Activated CD4-positive, alpha-beta T cell treated with anti-CD3 and anti-CD28 coated beads, Interleukin-2, amount 10 ng/mL, durations not matched to agents 7 days and 5 days (primary cell): ENCODE measurements at places on chromosomes 6 and 20.

DNA sequence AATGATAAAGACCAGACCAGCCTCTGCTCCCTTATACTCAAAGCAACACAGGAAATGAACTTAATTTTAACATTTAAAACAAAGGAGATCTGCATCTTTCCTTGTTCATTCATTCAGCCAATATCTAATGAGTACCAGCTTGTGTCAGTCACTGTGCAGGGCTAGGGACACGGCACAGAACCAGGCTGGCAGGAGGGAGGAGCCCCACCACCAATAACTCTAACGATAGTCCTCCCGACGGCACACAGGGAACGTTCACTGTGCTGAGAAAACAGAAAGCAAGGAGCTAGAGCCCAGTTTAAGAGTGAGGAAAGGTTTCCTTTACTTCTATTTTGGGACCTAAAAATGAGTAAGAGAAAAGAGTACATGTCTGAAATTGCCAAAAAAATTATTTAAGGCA lies 9.9 kb downstream of the ETV7 start:
- H3K27me3 ChIP-seq = no peaks in the 10 kb centered on the region
- H3K27ac ChIP-seq = no peak overlapping the region
- no peak for DNase-seq

- no peak overlapping the region for H3K27ac ChIP-seq
- no peaks in the 10 kb centered on the region for H3K4me1 ChIP-seq
- H3K27me3 ChIP-seq = peaks cover 3% of the 10 kb centered on the region
- no peak overlapping the region for H3K4me3 ChIP-seq
- H3K36me3 ChIP-seq = no peaks in the 10 kb centered on the region
Observed at GRCh38 chr20:50762045-50762422, 30.7 kb downstream of the PARD6B start.

DNA sequence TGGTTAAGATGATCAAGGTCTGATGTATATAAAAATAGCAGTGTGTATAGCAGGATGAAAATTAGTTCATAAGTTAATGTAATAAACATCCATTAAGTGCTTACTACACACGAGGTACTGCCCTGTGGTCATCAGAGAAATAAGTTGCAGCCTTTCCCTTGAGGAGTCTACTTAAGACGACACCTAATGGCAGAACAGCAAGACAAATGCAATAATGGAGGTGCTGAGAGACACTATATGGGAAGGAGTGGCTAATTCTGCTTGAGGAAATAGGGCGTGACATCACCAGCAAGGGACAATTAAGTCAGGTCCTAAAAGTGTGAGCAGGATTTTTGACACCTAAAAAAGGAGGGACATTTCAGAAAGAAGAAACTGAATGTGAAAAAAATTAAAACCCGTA lies 75.2 kb downstream of the BACH2 start:
- peaks cover 49% of the 10 kb centered on the region for H3K36me3 ChIP-seq
- no peaks in the 10 kb centered on the region for H3K27me3 ChIP-seq
- no peak overlapping the region for H3K4me3 ChIP-seq
- H3K4me1 ChIP-seq = peaks cover 31% of the 10 kb centered on the region

- no peak overlapping the region for H3K4me3 ChIP-seq
- DNase-seq = no peak
- H3K27ac ChIP-seq = no peak overlapping the region
Observed at GRCh38 chr6:15730442-15730841, 67.6 kb upstream of the DTNBP1 start.

DNA sequence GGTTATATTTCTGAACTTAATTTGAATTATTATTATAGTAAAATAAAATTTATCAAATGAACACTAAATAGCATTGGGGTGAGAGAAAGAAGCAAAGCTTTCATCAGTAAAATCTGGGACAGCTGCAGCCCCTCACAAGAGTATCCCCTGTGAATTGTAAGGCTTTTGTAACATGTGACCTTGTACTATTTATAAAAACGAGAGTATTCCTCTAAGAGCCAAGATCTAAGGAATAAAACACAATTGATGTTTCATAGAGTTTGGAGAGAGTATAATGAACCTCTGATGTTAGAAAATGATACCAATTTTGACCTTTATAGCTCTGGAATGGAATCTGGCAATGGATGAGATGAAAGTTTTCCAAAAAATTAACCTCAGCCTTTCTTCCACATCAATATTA lies 617.2 kb upstream of the ID4 start:
- H3K27ac ChIP-seq = no peak overlapping the region
- no peaks in the 10 kb centered on the region for H3K36me3 ChIP-seq
- H3K27me3 ChIP-seq = no peaks in the 10 kb centered on the region
- no peak for DNase-seq
- H3K4me1 ChIP-seq = no peaks in the 10 kb centered on the region
- no peak overlapping the region for H3K4me3 ChIP-seq
